ENCODE measurements at places on chromosomes 5 and 9. TPM values are rescaled to one million over a fixed set of nuclear protein-coding genes. Genes with fewer than 3 reads are reported as not detected.

The FOXD4 gene
- not detected for total RNA-seq

DNA sequence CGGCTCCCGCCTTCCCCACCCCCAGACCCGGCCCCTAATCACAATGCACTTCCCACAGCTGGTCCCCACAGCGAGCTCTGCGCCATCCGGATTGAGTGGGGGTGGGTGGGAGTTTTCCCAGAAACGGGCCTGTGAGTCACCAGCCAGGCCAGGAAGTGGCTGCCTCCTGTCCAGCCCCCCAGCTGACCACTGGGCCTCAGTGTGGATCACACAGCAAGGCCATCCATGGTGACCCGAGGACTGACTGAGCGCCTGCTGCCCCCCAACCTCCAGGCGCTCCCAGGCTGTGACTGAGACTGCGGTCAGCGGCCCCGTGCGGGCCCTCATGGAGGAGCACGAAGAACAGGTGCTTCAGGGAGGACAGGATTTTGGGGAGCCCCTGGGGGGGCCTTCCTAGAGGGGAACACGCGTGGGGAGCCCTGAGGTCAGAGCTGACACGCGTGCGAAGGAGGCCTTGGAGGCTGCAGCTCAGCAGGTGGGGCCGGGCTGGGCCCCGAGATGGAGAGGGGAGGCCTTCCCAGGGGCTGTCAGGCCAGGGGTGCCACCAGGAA is 48.3 kb upstream of the EGFL7 start:
- H3K27me3 ChIP-seq = peaks cover 3% of the 10 kb centered on the region
- no peak overlapping the region for H3K4me3 ChIP-seq

The SPOCK1 gene
- 3.9 TPM for total RNA-seq

The TENT4A gene
- total RNA-seq = 40.8 TPM

The CNTLN gene
- 3.0 TPM for total RNA-seq

DNA sequence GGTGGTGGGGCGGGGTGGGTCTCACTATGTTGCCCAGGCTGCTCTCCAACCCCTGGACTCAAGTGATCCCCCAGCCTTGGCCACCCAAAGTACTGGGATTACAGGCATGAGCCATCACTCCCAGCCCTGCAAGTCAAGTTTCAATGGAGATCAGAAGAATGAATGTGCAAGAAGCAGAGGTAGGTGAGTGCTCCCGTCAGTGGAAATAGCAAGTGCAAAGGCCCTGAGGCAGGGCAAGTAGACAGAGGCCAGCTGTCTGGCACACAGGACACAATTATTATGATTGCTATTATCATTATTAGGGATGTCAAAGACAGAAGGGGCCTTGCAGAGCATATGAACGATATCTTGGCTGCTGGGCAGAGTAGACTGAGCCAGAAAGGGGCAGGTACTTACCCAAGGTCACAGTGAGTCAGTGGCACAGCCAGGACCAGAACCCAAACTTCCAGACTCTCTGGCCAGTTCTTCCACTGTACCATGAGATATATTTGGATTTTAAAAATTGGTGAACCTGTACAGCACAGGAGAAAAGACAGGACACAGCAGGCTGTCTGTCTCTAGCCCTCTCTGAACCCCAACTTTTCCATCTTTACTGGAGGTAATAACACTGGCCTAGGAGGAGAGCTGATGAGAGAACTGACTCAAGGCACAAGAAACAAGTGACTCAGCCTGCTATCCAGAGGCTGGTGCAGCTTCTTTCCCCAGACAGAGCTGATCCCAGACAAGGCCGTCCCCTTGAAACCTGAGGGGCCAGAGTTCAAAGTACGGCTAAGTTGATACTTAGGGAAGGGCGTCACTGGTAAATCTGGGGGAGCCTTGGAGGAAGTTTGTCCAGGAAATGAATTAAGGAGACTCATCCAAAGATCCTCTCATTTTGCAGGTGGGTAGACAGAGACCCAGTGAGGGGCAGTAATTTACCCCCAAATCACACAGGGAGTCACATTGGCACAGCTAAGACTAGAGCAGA is 1.4 kb downstream of the HDHD3 start:
- H3K27me3 ChIP-seq = no peaks in the 10 kb centered on the region
- peak overlapping the region; percentile 90 for H3K4me3 ChIP-seq
- peaks cover 24% of the 10 kb centered on the region for H3K36me3 ChIP-seq
- peaks cover 26% of the 10 kb centered on the region for H3K4me1 ChIP-seq

- H3K4me1 ChIP-seq = peaks cover 25% of the 10 kb centered on the region
- no peak overlapping the region for H3K4me3 ChIP-seq
- no peaks in the 10 kb centered on the region for H3K27me3 ChIP-seq
- no peak for DNase-seq
- H3K27ac ChIP-seq = no peak overlapping the region
- H3K36me3 ChIP-seq = no peaks in the 10 kb centered on the region
Observed at GRCh38 chr9:122808141-122808540, 8.2 kb downstream of the OR1K1 start.

The PCAT7 gene
- not detected for total RNA-seq

The SV2C gene
- total RNA-seq = 0.16 TPM

- no peaks in the 10 kb centered on the region for H3K27me3 ChIP-seq
- H3K36me3 ChIP-seq = no peaks in the 10 kb centered on the region
- no peak for DNase-seq
- peaks cover 6% of the 10 kb centered on the region for H3K4me1 ChIP-seq
- H3K27ac ChIP-seq = no peak overlapping the region
Observed at GRCh38 chr9:84300271-84300670, 40.3 kb downstream of the SLC28A3 start.

DNA sequence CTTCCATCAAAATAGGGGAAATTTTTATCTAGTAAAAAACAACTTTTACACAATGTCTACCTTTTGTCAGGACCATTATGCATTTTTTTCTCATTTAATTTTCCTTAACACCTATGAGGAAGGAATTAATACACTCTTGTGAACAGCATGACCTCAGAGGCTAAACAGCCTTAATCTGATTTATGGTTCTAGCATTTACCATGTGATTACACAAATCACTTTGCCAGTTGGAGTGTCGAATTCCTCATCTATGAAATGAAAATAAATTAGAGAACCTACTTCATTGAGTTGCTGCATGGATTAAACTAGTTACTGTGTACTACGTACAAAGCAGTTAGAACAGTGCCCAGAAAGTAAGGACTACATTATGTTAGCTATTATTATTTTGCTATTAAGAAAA is 187.7 kb upstream of the MPDZ start:
- no peaks in the 10 kb centered on the region for H3K4me1 ChIP-seq
- no peaks in the 10 kb centered on the region for H3K27me3 ChIP-seq
- no peak for DNase-seq
- H3K4me3 ChIP-seq = no peak overlapping the region

- H3K27me3 ChIP-seq = no peaks in the 10 kb centered on the region
- no peak overlapping the region for H3K27ac ChIP-seq
- H3K4me3 ChIP-seq = no peak overlapping the region
- DNase-seq = no peak
- no peaks in the 10 kb centered on the region for H3K36me3 ChIP-seq
- no peaks in the 10 kb centered on the region for H3K4me1 ChIP-seq
Observed at GRCh38 chr5:73945505-73945904, 319.5 kb downstream of the ARHGEF28 start.

DNA sequence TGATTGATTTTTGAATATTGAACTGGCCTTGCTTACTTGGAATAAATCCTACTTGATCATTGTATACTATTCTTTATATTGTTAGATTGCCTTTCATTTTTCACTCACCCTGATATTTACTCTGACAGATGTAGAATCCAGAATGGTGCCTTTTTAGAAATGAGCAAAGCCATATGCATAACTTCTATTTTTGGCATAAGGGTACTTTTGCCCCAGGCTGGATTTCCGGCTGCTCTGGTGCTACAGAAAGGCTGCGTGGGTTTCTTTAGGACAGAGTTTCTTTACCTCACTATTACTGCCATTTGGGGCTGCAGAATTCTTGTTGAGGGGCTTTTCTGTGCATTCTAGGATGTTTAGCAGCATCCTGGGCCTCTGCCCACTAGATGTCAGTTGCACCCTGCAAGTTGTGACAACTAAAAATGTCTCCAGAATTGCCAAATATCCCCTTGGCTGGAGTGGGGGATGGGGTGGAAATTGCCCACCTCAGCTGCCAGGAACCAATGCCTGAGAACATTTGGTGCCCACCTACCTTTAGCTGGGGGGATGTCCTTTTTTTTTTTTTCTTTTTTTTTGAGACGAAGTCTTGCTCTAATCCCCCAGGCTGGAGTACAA is 50.1 kb downstream of the SLC36A1 start:
- H3K4me1 ChIP-seq = no peaks in the 10 kb centered on the region
- H3K4me3 ChIP-seq = no peak overlapping the region
- no peaks in the 10 kb centered on the region for H3K27me3 ChIP-seq
- no peak for DNase-seq

- H3K4me3 ChIP-seq = no peak overlapping the region
- H3K27ac ChIP-seq = no peak overlapping the region
- no peaks in the 10 kb centered on the region for H3K36me3 ChIP-seq
- peaks cover 34% of the 10 kb centered on the region for H3K4me1 ChIP-seq
Observed at GRCh38 chr9:137319739-137320551, 17.9 kb upstream of the NRARP start.

Measured in suprapubic skin (tissue), 4 donors.